Astrocyte (in vitro differentiated cells and primary cell): ENCODE measurements at places on chromosomes 16 and 17.
A peak's percentile ranks its signal among the peaks of the same experiment; 100 is the strongest.

DNA sequence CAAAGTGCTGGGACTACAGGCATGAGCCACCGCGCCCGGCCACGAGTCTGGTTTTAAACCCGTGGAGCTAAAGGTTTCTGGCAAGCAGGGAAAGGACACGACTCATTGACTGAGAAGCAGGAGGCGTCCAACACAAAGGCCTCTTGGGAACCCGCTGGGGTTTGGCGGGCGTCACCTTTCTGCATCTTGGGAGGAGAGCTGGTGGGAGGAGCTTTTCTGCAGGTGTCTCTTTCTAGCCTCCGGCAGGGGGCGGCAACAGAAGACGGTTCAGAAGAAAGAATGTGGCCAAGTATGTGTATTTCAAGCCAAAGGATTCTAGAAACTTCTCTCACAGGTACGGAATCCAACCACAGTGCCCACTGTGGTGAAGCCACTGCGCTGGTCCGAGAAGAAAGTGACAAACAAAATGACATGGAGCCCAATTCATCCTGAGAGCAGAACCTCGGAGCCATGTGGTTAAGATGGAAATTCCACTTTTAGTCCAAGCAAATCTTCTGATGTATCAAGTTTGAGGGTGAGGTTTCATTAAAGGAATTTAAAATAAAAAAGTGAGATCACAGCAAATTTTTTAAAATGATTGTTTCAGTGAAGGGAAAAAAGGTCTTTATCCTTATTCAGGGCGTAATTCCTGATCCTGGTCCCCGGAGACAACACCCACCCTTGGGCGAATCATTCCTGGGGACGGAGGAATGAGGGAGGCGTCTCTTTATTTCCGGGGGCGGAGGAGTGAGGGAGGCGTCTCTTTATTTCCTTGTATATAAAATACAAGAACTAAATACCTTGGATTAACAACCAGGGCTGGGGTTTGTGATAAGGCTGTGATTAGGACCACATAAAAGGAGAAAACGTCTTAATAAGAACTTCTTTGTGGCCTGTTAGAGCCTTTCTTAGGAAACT, 97.6 kb downstream of the MRM3 start:
- peak; percentile 90 for DNase-seq

DNA sequence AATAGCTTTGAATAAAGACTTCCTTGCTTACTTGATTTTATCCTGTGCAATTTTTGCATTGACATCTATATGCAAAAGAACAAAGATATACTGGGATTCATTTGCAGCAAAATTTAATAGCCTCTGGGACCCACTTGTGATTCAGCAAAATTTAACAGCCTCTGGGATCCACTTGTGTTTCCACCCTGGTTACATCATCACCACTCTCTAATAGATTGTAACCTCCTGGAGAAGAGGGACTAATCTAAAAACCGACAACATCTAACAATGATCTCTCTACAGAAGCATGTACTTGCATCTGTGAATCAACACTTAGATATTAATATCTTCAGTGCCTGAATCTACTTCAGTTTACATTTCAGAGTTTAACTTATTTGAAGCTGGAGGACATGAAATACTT, 202.0 kb upstream of the CPHXL start:
- DNase-seq = peak; percentile 26

GRCh38 chr17:81713556-81714411, 1.7 kb downstream of the SLC25A10 start:
- DNase-seq = no peak

DNA sequence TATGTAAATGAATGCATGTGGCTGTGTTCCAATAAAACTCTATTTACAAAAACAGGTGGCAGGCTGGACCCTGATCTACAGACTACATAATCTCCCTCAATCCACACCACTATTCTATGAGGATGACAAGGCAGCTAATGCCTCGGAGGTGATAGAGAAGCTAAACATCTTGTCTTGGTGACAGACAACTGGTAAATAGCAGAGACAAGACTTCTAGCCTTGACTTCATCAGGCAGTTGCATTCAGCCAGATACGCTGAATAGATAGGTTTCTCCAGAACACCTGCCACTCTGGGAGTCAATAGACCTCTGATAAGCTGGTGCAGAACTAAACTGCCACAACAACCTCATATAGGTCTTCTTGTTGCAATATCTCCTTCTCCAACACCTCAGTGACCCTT, 3.3 kb downstream of the ATPAF2 start:
- DNase-seq = no peak

GRCh38 chr17:77887464-77888241, 70.8 kb upstream of the TNRC6C start:
- peak; percentile 80 for DNase-seq

DNA sequence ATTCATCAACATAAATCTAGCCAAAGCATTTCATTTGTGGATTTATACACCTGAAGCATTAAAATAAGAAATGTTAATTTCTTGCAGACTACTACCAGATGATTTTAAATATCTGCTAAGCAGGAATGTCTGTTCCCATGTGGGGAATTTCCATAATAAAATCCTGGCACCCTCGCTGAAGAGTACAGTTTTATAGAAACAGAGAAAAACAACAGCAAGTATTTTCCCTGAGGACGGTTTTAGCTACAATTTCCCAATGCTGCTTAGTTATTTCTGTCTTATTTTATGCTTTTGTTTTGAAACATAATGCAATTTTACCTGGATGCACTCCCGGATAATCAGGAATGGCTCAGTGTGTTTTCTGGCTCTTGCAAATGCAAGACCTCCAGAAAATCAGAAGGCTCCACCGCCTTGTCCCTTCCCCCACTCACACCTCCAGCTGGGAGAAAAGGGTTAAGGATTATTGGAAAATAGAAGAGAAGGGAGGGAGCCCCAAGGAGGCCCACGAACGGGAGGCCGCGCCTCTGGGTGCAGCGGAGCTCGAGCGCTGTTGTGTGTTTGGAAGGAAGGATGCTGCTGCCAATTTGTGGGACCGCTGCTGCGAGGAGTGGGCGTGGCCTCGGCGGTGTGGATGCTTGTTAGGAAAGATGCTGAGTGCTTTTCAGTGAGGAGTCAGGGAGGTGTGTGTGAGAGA, at the start of gene CNTNAP4:
TSS of gene CNTNAP4 (plus strand) at position 657 of the 694 bp plus-strand sequence. CDS start 262 bp downstream, outside the sequence.
- no peak for DNase-seq

- no peak for DNase-seq
Measured at GRCh38 chr16:53753431-53753830, 49.5 kb downstream of the FTO start.

DNA sequence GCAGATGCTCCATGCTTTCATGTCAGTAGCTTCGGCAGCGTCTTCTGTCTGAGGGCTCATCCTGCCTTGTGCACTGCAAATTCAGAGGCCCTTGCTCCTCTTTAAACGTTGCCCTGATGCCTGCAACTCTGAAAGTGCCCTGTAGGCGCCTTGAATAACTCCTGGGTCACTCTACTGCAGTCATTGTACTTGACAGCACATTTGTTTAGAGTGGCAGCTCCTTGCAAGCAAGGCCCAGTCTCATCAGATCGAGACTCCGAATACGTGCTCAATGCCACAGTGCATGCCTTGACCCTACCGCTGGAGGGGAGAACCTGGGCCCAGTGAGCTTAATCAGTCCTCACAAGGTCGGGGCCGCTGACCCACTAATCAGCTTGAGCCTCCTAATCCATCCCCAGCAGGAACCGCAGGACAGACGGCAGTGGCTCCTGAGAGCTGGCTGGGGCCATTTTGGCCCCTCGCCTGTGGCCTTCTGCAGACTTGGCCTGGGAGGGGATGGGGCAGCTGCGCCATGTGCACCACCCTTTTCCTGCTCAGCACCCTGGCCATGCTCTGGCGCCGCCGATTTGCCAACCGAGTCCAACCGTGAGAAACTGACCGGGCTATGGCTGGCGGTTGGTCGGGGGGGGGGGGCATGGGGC, at the start of gene PRCD:
TSS of gene PRCD (plus strand) at position 414 of the 641 bp plus-strand sequence. CDS start at position 512, 98 bp downstream.
- no peak for DNase-seq
